ENCODE measurements at places on chromosomes 6 and 20.

DNA sequence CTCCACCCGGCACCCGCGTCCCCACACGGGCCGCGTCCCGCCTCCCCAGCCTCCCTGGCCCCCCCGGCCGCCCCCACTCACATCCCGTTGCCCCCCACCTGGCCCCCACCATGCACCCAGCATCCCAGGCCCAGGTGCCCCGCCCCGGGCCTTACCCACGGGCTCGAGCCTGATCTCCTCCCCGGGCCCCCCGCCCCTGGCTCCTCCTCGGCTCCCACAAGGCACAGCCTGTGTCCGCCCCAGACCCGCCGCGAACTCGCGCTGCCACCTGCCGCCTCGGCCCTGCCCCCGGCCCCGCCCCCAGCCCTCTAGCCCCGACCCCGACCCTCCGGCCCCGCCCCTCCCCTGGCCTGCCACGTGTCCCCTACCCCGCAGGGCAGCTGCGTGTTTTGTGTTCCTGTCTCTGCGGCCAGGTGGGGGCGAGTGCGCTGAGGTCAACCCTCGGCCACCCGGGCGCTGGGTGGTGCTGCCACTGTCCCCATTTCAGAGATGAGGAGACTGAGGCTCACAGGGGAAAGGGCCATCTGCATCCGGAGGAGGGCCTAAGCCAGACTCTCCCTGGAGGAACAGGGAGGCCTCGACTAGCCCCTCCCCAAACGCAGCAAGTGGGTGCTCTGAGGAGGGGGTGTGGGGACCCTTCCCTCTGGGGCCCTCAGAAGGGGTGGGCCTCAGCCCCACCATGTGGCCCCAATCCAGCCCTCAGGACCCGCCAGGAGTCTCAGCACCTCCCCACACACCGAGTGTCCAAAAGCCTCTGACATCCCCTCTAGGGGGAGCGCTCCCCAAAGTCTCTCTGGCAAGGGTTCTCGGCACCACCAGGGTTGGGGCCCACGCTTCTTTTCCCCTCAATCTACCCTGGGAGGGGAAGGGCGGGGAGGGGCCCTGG is 99.8 kb downstream of the TAF4 start:
- no peak for DNase-seq

GRCh38 chr20:15439551-15439950 is 1102.1 kb upstream of the FLRT3 start:
- DNase-seq = no peak

DNA sequence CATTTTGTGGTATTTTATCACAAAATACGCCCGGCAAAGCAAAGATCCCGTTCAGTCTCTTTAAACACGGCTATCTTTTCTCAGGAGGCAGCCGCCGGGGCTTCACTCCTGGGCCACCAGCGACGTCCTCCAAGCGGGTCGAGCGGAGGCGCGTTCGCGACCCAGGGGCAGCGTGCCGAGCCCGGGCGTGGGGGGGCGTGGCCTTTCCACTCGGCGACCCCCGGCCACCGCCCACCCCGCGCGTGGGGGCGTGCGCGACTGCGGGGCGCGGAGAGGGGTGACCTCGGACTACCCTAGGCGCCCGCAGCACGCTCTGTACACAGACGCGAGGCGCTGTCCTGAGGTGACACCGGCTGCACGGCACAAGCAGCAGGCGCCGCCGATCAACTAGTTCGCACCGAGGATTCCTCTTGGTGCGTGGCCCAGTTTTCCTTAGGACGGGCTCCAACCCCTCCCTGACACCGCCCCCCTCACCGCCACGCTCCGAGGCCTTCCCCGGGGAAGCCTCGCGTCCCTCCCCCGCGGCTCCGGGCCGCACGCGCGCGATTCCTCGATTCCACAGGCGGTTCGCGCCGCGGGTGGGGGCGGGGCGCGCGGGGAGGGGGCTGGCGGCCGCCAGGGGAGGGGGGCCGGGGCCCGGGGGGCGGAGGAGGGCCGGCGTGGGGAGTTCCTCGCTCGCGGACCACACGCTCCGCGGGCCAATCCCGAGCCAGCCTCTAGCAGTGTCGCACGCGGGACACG is 1.1 kb upstream of the JARID2 start:
- peak; percentile 62 for DNase-seq

GRCh38 chr6:76681781-76682180 is 609.3 kb upstream of the IMPG1 start:
- no peak for DNase-seq

DNA sequence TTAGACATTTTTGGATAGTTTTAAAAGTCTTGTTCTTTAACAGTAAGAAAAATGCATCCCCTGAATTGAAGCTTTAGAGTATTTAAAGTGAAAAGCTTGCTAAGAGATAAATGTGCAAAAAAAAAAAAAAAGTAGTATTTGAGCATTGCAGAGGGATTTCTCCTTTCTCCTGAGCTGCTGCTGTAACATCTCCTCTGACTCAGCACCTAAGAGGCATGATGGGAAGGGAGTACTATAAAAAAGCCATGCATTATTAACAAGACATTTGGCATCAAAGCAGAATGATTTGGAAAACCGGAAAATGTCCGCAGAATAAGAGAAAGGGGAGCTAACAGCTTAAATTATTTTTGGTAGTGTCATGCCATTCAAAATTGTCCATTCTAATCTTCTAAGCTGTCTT is 27.9 kb downstream of the B4GALT5 start:
- peak; percentile 56 for DNase-seq

DNA sequence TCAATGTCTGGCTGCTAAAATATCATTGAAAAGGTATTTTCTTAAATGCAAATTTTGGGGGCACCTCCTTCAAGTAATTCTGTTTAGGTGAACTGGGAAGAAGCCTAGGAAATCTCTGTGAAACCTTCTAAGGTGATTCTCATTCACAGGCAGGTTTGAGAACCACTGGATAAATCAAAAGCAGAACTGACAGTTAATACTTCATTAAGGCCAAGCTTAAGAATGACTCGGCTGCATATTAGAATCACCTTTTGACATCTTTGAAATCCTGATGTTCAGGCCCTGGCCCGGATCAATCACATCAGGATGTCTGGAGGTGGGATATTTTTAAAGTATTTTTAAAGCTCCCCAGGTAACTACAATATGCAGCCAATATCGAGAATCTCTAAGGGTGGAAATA is 50.6 kb downstream of the FKBP1C start:
- no peak for DNase-seq

DNA sequence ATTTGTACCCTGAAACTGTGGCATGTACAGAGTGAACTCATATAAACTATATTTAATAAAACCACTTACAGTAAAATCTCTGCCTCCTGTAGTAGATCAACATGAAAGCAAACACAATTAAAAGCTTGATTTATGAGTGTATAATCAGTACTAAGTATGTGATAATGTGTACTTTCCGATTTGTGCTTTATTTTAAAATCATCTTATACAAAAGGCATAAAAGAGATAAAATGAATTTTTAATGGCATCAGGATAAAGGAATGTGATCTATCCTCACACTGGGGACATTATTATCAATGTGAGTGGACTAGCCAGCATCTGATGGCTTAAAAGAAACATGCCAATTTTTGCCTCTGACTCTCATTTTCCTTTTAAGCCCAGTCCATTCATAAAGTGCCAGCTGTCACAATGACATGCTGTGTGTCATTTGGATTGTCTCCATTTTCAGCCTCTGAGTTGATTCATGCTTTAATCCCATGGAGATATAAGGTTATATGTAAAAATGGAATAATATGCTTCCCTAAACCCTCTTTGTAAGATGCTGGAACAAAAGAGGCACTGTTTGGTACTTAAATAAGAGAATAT is 831.6 kb upstream of the EYS start:
- DNase-seq = no peak

- DNase-seq = no peak
These were observed 7.8 kb upstream of the MAS1L start for GRCh38 chr6:29495571-29495970.

- no peak for DNase-seq
These were observed 141.5 kb downstream of the ZDHHC14 start for GRCh38 chr6:157522472-157522871.

DNA sequence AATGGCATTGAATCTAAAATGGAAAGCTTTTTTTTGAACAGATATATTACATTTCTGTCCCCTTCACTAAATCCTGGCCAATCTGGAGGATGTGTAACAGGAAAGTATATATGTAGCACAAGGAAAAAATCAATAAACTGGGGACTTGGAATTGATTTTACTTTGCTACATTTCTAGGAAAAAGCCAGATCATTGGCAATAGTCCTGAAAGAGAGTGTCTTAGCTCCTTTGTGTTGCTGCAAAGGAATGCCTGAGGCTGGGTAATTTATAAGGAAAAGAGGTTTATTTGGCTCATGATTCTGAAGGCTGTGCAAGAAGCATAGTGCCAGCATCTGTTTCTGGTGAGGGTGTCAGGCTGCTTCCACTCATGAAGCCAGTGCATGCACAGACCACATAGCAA is 574.9 kb downstream of the HTR1B start:
- DNase-seq = no peak

DNA sequence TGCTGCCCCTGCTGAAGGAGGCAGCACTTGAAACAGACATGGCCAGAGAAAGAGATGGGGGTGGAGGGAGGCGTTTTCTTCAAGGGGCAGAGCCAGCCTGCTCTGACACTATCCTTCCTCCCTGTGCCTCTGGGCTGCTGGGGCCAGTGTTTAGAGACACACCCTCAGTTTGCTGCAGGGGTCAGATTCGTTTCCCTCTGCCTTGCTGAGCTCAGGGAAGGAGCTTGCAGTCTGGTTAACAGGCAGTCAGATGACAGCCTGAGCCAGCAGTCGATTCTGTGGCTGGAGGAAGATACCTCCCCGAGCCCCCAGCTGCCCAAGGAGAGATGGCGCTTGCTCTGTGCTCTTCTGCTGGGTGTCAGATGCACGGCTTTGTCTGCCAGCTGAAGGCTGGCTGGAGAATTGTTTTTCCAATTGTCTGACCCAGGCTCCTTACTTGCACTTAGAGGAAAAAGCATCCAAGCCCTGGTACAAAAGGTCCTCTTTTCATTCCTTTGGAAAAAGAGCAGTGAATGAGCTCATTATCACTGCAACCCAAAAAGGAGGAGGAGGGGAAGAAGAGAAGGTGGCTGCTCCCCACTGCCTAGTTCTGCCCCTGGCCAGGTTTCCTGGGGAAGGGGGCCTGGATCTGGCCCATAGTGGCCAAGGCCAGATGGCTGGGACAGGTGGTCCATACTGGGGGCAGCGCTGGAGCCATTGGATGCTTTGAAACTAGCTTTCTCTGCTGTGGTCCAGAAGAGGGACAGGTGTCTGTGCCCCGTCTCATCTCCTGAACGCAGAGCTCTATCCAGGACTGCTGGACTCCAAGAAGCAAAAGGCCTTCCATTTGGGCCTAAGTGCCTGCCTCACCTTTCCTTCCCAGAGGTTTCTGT is 88.2 kb downstream of the TCP11 start:
- DNase-seq = no peak

- DNase-seq = no peak
These were observed 47.1 kb upstream of the TBC1D7 start for GRCh38 chr6:13375360-13375878.

- DNase-seq = peak; percentile 74
These were observed 2.8 kb upstream of the NEU1 start for GRCh38 chr6:31865205-31866118.

DNA sequence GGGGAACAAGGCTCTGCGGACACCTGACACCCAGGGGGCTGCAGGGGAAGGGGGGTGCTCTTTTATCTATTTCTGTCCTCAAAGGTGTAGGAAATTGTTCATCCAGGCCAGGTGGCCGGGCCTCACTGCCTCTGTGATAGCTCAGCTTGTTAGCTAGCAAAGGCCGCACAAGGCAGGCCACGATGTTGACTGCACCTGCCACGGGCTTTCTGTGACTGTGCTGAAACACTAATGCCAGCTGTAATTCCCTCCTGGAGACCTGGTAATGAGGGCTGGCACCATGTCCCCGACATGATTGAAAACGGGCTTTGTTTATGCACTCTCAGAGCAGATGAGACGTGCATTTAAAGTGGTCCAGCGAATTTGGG is 61.4 kb upstream of the APCDD1L start:
- no peak for DNase-seq

- no peak for DNase-seq
These were observed 26.0 kb upstream of the CCDC167 start for GRCh38 chr6:37525460-37526357.

- no peak for DNase-seq
These were observed 63.2 kb upstream of the ARMH2 start for GRCh38 chr6:24861934-24862333.

All from SW480 (cell line).